ENCODE measurements at places on chromosomes 7 and 10. TPM values are rescaled to one million over a fixed set of nuclear protein-coding genes. Genes with fewer than 3 reads are reported as not detected.

GRCh38 chr7:99108613-99109012 lies 35.3 kb downstream of the SMURF1 start:
- peaks cover 9% of the 10 kb centered on the region for H3K36me3 ChIP-seq
- no peak overlapping the region for H3K27ac ChIP-seq

- H3K27ac ChIP-seq: peak overlapping the region; percentile 82
- peak overlapping the region; percentile 68 for H3K4me3 ChIP-seq
- peak; percentile 92 for DNase-seq
- no peaks in the 10 kb centered on the region for H3K36me3 ChIP-seq
- no peaks in the 10 kb centered on the region for H3K27me3 ChIP-seq
Measured at GRCh38 chr7:37765872-37766525, 82.4 kb upstream of the NME8 start.

Gene SND1
- polyA plus RNA-seq: 97.3 TPM

GRCh38 chr10:32103721-32104120 lies 47.5 kb upstream of the KIF5B start:
- no peak overlapping the region for H3K4me3 ChIP-seq
- H3K27me3 ChIP-seq: no peaks in the 10 kb centered on the region
- no peak for DNase-seq
- no peaks in the 10 kb centered on the region for H3K36me3 ChIP-seq

DNA sequence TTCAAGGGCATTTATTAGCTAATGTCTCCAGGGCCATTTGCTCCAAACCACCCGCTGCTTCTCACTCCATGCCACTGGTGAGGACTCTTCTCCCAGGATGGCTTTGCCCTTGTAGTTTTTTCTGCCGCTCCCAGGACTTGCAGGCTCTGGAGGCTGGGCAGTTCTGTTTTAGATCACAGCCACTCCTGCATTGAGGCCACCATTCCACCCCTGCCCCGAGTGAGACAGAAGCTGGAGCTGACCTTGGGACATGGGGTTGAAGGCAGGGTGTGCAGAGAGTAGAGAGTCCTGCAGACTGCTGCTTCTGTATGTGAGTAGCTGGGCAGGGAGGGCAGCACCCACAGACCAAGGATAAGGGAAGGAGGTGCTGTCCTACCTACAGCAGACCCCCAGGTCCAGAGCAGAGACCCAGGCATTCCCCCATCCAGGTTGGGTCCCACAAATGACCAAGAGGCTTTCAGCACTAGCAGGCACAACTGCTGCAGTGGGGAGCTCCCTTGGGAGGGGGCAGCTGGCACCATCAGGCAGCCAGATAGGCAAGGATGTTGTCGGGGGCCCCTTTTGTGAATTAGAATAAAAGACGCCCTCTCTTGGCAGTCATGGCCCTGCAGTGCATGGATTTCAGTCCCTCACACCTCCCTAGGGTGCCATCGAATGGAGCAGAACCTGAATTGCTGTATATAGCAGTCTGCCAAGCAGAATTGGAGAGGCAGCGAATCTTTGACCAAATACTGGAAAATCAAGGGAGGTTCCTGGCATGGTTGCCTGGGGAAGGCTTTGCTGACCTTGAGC lies 22.7 kb upstream of the ADCYAP1R1 start:
- H3K4me3 ChIP-seq: no peak overlapping the region
- no peaks in the 10 kb centered on the region for H3K4me1 ChIP-seq
- H3K36me3 ChIP-seq: no peaks in the 10 kb centered on the region
- H3K27ac ChIP-seq: no peak overlapping the region
- DNase-seq: no peak

Gene PPP1R17
- 0.20 TPM for polyA plus RNA-seq

Gene ERVW-1
- not detected for polyA plus RNA-seq

GRCh38 chr7:152333134-152333533 lies 102.7 kb downstream of the KMT2C start:
- no peaks in the 10 kb centered on the region for H3K27me3 ChIP-seq
- DNase-seq: no peak
- no peak overlapping the region for H3K4me3 ChIP-seq
- peaks cover 30% of the 10 kb centered on the region for H3K4me1 ChIP-seq
- peaks cover 31% of the 10 kb centered on the region for H3K36me3 ChIP-seq

Gene VGF
- polyA plus RNA-seq: not detected

DNA sequence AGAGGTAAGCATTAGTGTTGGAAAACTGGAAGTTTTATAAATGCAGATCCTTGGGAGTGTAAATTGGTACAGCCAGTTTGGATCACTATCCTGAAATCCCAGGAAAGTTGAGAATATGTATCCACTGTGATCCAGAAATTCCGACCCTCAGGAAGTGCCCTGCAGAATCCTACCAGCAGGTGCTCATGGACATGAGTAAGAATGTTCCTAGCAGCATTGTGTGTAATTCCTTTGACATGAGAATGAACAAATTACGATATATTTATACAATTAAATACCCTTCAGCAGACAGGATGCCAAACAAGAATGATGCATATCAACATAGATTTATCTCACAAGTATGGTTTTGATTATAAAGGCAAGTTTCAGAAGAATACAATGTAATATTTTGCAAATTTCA lies 181.6 kb downstream of the XPNPEP1 start:
- no peak overlapping the region for H3K4me3 ChIP-seq
- H3K27ac ChIP-seq: no peak overlapping the region

Gene CYCS
- 99.3 TPM for polyA plus RNA-seq

DNA sequence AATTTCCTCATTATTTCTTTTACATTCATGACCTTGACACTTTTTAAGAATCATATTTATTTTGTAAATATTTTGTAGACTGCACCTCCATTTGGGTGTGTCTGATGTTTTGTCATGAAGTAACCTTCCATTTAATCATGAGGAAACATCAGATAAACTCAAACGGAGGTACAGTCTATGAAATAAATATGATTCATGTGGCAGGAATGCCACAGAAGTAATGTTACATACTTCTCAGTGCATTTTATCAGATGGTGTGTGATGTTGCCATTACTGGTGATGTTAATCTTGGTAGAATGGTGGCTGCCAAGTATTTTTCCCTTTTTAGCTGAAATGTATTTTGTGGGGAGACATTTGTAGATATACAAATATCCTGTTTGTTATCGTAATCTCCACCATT lies 64.9 kb downstream of the ZNF37A start:
- H3K4me1 ChIP-seq: no peaks in the 10 kb centered on the region
- no peak for DNase-seq
- H3K36me3 ChIP-seq: no peaks in the 10 kb centered on the region
- H3K27ac ChIP-seq: no peak overlapping the region
- no peak overlapping the region for H3K4me3 ChIP-seq
- no peaks in the 10 kb centered on the region for H3K27me3 ChIP-seq

DNA sequence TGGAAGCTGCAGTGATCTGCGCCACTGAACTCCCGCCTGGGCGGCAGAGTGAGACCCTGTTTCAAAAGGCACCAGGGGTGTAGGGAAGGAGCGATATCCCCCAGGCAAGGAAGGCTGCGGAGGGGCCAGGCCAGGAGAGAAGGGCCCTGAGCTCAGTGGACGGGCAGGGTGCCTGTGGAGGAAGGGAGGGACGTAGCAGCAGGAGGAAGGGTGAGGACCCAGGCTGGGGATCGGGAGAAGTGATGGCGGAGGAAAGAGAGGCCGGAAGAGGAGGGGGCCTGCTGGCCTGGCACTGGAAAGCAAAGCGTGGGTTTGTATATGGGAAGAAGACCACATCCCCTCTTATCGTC lies 45.6 kb downstream of the ALOX5 start:
- peak overlapping the region; percentile 92 for H3K27ac ChIP-seq
- peak overlapping the region; percentile 61 for H3K4me3 ChIP-seq
- peaks cover 73% of the 10 kb centered on the region for H3K4me1 ChIP-seq
- H3K27me3 ChIP-seq: no peaks in the 10 kb centered on the region
- H3K36me3 ChIP-seq: peaks cover 23% of the 10 kb centered on the region

GRCh38 chr7:16851829-16852228 lies 30.0 kb downstream of the AGR3 start:
- no peak overlapping the region for H3K4me3 ChIP-seq
- H3K36me3 ChIP-seq: no peaks in the 10 kb centered on the region
- H3K4me1 ChIP-seq: peaks cover 22% of the 10 kb centered on the region

Gene SYT15
- not detected for polyA plus RNA-seq

Gene TRIM24
- polyA plus RNA-seq: 8.9 TPM

GRCh38 chr10:4334871-4335270 lies 491.1 kb upstream of the AKR1E2 start:
- no peak for DNase-seq
- no peaks in the 10 kb centered on the region for H3K27me3 ChIP-seq
- H3K36me3 ChIP-seq: no peaks in the 10 kb centered on the region
- H3K4me3 ChIP-seq: no peak overlapping the region

DNA sequence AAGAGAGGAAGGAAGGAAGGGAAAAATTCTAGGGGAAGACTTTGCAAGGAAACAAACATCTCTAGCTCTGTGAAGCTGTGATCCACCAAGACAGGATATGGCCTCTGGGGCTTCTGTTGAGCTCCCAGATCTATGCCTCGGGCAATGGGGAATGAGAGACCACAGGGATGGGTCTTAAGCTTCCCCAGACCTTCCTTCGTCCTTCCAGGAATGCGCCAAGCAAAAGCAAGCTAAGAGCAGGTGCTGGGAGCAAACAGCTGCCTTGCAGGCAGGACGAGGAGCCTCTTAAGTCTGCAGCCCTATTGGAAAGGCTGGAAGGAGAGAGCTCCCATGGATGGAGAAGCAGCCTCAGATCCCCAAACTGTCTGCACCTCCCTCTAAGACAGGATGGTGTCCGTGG lies 21.9 kb upstream of the ELN start:
- H3K4me1 ChIP-seq: peaks cover 25% of the 10 kb centered on the region
- no peaks in the 10 kb centered on the region for H3K36me3 ChIP-seq
- H3K27me3 ChIP-seq: no peaks in the 10 kb centered on the region
- H3K4me3 ChIP-seq: no peak overlapping the region
- no peak for DNase-seq
- H3K27ac ChIP-seq: no peak overlapping the region

GRCh38 chr7:1616741-1617140 lies 46.9 kb upstream of the PSMG3 start:
- no peaks in the 10 kb centered on the region for H3K4me1 ChIP-seq
- no peak overlapping the region for H3K27ac ChIP-seq
- H3K4me3 ChIP-seq: no peak overlapping the region
- no peaks in the 10 kb centered on the region for H3K36me3 ChIP-seq
- no peaks in the 10 kb centered on the region for H3K27me3 ChIP-seq

DNA sequence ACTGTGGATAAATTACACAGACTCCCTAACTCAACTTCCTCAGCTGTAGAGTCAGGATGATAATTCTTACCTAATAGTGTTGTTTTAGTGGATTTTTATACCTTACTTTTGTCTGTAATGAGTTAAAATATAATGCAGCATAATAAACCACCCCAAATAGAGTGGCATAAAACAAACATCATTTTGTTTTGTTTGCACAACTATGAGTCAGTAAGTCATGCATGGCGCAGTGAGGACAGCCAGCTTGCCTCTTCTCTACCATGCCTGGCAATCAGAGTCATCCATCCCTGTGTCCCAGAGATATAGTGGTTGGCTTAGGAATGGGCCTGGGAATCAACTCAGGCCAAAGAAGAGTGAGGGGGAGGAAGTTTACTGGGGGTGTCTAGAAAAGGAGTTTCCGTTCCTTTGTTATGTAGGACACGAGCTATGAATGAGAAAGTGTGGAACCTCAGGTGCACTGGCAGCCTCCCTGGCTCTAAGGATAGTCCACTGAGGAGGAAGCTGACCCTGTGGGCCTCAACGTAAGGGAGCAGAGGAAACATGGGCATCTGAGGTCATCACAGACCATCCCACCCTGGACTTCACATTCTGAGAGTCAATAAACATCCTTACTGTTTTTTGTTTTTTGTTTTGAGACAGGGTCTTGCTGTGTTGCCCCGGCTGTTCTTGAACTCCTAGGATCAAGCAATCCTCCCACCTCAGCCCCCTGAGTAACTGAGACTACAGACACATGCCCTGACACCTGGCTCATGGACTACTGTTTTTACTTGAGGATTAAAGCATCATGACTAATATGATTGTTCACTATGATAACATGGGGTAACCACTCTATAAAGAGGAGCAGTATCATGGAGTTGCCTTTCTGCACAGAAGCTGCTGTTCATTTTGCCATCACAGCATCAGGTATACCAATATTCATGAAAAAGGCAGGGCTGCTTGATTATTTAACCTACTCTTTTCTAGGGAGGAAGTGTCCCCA lies 21.0 kb upstream of the GRB10 start:
- no peaks in the 10 kb centered on the region for H3K36me3 ChIP-seq
- no peak overlapping the region for H3K27ac ChIP-seq

DNA sequence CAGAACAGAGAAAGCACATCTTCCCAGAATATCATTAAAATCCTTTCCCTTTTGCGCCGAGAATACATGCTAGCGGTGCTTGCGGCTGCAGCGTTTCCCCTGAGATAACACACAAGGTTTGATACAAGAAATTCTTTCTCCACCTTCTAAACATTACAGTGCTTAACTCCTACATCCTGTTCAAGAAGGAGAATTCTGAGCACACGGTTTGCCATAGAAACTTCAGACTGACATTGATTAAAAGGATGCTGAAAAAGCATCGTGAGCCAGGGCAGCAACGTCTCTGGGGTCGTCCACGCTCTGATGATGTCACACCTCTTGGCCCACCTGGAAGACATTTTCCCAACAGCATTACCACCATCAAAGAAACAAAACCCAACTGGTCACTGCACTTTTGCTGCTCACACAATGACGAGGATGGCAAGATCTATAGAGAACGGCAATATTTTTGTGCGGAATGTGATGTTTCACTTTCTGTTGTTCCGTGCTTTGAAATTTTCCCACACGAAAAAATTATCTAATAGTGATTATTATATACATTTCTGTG lies 27.0 kb upstream of the PRSS1 start:
- no peaks in the 10 kb centered on the region for H3K4me1 ChIP-seq
- H3K27ac ChIP-seq: no peak overlapping the region
- no peaks in the 10 kb centered on the region for H3K36me3 ChIP-seq
- no peaks in the 10 kb centered on the region for H3K27me3 ChIP-seq

- H3K36me3 ChIP-seq: no peaks in the 10 kb centered on the region
- no peak for DNase-seq
- peaks cover 8% of the 10 kb centered on the region for H3K27me3 ChIP-seq
- no peak overlapping the region for H3K4me3 ChIP-seq
- H3K4me1 ChIP-seq: no peaks in the 10 kb centered on the region
- H3K27ac ChIP-seq: no peak overlapping the region
Measured at GRCh38 chr10:43901744-43902504, 253.2 kb upstream of the ZNF32 start.

DNA sequence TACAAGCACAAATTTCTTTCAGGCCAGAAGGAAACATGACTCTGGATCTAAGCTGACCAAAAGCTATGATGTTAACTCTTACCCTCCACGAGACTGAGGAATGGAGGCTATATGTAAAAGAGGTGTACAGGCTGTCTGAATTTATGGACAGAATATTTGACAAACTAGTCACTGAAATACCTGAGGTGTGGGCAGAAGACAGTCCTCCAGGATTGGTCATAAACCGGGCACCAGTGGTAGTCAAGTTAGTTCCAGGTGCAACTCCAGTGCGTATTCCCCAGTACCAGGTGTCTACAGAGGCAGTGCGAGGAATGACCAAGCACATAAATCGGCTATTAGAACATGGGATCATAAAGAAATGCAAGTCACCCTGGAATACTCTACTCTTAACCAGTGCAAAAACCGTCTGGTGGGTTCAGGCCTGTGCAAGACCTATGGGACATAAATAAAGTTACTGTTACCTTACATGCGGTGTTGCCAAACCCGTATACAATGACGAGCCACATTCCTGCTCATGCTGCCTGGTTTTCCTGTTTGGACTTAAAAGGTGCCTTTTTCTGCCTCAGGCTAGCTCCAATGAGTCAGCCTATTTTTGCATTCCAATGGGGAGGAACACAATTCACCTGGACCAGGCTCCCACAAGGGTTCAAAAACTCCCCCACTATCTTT lies 6.7 kb upstream of the CYREN start:
- H3K27ac ChIP-seq: no peak overlapping the region
- H3K36me3 ChIP-seq: no peaks in the 10 kb centered on the region
